ENCODE measurements at places on chromosomes 12 and 14.

DNA sequence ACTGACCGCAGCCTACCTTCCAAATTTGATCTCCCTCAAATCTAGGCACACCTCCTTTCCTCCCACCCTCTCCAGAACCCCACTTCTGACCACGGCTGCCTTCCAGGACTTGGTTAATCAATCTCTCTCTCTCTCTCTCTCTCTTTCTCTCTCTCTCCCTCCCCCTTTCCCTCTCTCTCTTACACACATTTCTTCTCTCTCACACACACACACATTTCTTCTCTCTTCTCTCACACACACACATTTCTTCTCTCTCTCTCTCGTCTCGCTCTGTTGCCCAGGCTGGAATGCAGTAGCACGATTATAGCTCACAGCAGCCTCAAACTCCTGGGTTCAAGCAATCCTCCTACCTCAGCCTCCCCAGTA is 521 bp upstream of the GMFB start:
- no peak for DNase-seq

- no peak for DNase-seq
These were observed 249.2 kb upstream of the AMIGO2 start for GRCh38 chr12:47328831-47329545.

GRCh38 chr12:19759227-19759626 is 319.9 kb downstream of the AEBP2 start:
- no peak for DNase-seq

DNA sequence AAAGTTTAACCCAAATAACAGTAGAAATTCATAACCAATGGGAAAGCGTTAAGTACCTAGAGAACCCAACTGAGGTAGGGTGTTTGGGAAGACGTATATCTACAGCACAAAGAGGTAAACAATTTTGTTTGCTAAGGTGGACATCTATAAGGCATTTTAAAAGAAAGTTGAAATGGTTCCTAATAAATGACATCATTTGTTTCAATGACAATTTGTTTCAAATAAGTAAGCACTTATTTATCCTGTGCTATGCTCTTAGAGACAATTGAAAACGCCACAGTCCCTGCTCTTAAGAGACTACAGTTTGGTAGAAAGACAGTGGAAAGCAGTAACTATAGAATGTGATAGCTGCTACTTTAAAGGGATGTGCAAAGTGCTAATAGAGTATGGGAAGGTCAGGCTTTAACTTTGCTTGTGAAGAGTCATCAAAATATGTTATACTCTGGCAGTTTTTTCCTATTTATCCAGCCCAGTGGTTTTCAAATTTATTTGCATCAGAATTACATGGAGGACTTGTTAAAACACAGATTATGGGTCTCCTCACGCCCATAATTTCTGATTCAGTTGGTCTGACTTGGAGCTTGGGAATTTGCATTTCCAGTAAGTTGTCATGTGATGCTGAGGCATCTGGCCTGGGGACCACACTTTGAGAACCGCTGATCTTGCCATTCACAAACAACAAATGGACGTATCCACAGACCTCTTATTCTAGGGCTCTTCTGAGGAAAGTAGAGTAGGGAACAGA is 19.6 kb upstream of the SMCO2 start:
- no peak for DNase-seq

- no peak for DNase-seq
These were observed 8.9 kb upstream of the TAC3 start for GRCh38 chr12:57025196-57025595.

DNA sequence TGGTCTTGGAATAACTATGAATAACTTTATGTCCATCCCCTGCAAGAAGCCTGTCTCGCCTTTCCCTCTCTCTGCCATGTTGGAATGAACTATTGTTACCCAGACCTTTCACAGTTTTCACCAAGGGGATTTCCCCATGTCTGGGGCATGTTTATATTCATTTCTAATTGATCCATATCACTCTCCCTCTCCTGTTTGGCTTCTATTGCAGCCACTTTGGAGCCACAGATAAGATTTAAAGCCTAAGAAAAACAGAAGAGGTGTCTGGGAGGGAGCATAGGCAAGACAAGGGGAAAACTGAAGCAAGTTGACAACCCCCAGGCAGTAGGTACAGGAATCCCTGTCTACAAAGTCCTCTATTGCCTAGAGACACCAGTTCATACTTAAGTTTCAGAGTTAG is 41.0 kb upstream of the FOXJ2 start:
- DNase-seq = no peak

DNA sequence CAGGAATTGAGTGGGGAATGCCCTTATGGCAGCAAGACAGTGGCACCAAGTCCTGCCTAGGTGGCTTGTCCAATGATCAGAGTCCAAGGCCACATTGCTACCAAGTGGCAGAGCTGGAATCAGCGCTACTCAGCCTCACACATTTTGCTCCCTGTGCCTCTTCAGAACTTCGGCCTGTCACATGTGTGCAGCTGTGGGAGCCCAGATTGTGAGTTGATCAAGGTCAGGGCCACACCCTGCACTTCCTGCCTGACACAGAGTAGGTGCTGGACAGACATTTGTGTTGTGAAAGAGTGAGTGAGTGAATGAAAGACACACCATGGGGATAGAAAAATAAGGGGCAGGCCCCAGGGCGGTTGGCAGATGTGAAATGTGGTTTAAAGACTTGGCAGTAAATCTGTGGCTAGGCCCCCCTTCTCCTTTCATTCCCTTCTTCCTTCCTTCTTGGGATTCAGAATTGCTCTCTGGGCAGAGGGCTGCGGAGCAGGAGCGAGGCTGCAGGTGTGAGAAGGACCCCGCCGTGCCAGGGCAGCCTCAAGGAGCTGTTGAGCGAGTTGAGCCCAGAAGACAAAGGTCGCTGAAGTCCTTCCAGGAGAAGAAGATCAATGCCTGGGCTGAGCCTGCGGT is 83.5 kb downstream of the SLC25A47 start:
- no peak for DNase-seq

GRCh38 chr14:95483309-95484165 is 32.9 kb downstream of the SYNE3 start:
- no peak for DNase-seq

DNA sequence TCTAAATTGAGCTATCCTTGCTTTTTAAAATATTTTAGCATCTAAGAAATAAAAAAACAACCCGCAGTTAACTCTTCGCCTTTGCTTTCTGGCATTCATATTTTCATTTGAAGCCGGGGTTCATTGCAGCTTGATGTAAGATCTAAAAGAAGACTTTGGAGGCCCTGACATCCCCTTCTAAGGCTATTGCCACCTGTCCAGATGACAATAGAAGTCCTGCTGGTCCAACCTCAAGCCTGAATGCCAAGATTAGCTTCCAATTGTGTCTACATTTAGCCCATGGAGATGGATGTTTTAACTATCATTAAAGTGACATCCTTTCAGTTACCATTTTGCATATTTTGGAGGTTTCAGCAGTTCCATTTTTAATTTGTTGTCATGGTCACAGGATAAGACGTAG is 51.6 kb upstream of the ATP2A2 start:
- no peak for DNase-seq

DNA sequence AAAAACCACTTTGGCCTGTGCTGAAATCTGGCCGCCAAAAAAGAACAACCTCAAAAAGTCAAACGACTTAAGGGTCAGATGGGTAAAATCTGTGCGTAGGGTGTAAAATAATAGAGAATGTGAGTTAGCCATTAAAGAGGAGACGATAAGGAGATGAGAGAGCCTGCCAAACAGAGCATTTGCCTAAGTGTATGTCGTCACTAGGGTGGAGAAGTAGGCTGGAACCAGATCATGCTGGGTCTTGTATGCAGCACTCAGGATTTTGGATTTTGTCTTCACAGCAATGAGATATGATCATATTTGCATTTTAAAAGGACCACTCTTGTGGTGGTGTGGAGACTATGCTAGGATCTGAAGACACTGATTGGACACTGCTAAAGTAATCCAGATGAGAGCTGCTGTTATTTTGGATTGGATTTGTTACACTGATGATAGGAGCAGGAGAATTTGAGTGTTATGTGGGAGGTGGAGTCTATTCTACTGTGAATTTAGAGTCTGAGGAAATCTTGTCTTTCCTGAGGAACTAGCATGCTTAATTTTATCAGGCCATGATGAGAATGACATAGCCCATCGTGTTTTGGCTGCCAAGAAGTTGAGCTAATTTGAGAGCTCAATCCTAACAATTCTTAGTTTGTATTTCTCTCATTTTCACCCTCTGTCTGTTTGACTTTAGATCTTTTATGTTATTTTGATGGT is 24.8 kb upstream of the DBX2 start:
- no peak for DNase-seq

DNA sequence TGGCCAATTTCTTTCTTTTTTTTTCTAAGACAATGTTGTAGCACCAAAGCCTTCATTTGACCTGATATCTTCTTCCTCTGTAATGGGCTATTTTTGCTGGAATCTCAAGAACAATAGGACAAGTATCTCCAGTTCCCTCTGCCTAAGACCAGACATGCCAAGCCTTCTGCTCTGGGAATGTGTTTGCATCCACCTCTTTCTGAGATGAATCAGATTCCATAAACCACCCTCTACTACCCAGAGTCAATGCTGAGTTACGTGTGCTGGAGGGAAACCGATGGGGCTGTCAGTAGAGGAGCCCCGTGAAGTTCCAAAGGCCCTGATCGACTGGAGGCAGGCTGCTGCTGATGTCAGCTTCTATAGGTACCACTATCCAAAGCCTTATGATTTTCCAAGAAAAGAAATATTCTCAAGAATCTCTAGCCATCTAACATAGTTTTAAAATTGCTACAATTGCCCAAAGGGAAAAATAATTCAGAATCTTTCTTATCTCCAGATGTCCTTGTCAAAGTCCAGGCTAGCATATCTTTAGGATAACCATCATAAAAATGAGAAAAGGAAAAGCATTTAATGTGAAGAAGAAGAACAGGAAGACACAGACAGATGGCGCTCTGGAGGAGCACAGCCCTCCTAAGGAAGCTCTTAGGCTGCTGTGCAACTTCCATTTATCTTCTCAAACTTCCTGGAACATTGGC is 101.9 kb downstream of the SLC8A3 start:
- no peak for DNase-seq

DNA sequence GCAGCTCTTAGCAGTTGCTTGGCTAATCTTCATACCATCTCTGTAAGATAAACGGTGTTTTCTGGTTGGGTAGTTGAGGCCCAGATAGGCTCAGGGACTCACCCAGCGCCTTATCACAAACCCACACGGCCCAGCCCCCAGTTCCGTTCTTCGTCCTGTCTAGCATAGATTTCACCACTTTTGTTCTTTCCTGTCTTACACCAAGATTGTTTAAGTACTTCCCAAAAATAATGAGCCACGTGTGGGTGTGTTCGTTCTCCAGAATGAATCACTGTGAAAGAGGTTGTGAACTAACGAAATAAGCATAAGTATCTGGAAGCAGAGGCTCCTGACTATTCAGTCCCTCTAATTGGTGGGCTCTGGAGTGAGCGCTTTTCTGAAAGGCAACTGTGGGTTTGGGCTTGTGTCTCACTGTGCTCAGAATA is 21.4 kb downstream of the ACVR1B start:
- DNase-seq = no peak

DNA sequence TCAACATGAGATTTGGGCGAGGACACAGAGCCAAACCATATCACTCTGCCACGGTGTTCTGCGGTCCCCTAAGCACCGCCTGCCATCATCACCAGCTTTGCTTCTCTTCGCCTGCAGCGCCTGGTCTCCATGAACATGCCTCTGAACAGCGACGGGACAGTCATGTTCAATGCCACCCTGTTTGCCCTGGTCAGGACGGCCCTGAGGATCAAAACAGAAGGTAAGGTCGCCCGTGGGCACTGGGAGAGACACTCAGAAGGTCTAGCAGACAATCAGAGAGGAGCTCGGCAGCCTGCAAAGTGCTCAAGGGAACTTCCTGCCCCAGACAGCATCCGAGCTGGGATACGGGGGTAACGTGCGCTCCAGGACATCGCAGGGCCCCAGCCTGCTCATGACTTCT is 126.0 kb upstream of the FKBP4 start:
- no peak for DNase-seq

DNA sequence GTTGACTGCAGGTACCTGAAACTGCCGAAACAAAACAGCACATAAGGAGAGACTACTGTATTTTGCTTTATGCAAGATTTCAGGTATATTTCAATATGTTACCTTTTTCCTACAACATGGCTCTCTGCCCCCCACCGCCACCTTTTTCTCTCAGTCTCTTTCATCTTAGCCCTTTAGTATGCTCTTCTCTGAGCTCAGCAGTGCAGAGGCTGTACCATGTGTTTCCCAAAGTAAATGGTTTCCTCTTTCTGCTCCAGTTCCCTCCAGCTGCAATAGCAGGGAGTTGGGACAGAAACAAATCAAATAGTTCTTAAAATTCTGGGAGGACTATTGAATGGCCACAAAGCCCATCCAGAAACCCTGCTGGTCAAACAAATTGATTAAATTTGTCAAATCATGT is 4.3 kb downstream of the AMN1 start:
- DNase-seq = no peak

GRCh38 chr12:132618683-132619043 is at the start of gene P2RX2:
Gene P2RX2, plus strand, starts transcription at chr12:132618776. Its CDS starts 41 bp downstream, at chr12:132618817.
- no peak for DNase-seq

- no peak for DNase-seq
These were observed 26.1 kb downstream of the TPCN1 start for GRCh38 chr12:113247123-113248050.

- no peak for DNase-seq
These were observed 36.7 kb upstream of the IL22 start for GRCh38 chr12:68290126-68290525.
